ENCODE measurements at places on chromosomes 2 and 18. TPM values are rescaled to one million over a fixed set of nuclear protein-coding genes. Genes with fewer than 3 reads are reported as not detected.

DNA sequence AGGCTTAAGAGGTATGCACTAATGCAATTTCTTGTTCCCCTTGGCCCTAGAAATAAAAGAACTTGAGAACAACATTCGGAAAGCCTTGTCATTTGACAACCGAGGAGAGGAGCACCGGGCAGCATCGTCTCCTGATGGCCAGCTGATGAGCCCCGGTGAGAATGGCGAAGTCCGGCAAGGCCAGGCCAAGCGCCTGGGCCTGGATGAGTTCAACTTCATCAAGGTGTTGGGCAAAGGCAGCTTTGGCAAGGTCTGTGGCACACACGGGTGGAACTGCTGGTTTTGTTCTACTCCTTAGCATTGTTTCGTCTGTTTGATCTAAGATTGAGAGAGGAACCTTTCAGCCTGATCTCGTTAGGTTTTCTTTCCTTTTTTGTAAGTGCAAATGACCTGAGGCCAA lies 289.8 kb upstream of the EPAS1 start:
- no peak for DNase-seq

GRCh38 chr2:173248381-173248780 lies 106.3 kb upstream of the CDCA7 start:
- DNase-seq: no peak

GRCh38 chr2:45681675-45682074 lies 30.2 kb downstream of the PRKCE start:
- DNase-seq: peak; percentile 87

DNA sequence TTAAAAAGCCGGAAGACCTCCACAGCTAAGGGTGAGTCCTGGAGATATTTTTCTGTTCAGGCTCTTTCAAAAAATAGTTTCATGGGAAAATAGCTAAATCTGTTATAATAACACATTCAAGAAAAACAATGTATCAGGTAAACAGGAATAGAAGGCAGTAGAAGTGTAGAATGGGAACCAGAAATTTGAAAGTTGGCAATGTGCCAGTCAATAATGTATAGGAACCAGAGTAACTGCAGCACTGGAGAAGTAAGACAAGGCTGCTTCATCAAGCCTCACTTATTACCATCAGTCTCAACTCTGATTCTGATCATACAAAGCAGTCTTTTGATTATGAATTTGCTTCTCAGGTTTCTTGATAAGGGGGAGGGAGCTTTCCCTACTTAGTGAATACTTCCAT lies 81.4 kb upstream of the VRK2 start:
- no peak for DNase-seq

DNA sequence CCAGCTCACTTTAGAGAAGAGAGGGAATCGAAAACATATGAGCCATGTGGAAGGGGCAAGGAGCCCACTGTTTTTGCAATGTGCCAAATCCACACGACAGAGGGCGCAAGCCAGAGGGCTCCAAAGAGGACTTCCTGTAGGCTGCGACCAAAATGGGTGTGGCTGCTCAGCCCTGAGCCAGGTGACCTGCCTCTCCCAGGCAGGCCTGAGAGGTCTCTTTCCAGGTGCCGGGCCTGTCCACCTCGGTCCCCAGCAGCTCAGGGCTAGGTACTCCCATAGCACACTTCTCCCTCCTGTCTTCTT lies 153.8 kb downstream of the TTC32 start:
- no peak for DNase-seq

DNA sequence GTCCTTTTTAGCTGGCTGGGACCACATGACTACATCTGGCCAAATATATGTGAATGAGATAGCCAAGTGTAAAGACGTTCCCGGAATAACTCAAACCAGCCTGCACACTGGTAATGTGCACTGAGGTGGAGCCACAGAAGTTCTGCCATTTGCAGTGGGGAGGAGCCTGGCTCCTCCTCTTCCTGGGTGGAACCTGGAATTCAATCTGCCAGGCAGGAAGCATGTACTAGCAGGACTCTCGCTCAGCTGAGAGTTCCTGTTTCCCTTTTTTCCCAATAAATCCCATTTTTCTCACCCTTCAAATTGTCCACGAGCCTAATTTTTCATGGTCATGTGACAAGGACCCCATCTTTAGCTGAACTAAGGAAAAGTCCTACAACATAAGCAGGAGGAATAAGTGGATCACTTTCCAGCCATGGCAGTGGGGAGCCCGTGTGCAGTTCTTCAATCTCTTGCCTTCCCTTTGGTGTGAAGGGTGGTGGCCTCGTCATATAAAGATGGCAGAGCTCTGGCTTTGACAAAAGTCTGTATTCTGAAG lies 183.2 kb downstream of the UXS1 start:
- no peak for DNase-seq

- DNase-seq: no peak
Measured at GRCh38 chr18:9732031-9732430, 23.9 kb downstream of the RAB31 start.

DNA sequence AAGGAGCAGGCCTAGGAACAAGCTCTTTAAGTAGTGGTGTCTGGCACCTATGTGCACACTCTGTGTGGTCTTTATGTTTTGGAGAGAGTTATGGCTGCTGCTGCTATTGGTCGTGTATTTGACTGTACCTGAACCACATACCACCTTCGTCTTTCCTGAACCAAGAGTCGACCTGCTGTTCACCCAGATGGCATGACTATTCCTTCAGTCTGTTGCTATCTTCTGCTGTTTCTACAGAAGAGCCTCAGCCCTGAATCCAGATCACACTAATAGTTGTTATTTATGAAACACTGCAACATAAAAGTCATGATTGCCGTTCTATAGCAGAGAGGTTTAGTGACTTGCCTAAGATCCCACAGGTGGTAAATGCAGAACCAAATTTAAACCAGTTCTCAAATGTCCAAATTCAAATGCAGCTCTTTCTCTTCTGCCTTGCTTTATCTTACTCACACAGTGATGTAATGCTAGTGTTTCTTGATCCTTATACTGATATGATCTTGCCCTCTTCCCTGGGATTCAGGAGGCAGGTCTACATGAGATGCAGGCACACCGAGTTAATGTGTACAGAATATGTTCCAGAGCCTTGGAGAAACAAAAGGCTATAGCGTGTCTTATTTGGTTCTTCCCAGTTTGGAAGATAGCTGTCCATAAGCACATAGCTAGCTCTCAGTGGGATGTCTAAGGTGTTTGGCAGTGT lies 122.1 kb upstream of the FOSL2 start:
- no peak for DNase-seq

GRCh38 chr18:31791817-31792579 lies 31.3 kb upstream of the SLC25A52 start:
- no peak for DNase-seq

GRCh38 chr2:69030800-69031428 lies 17.9 kb downstream of the ANTXR1 start:
- DNase-seq: no peak

DNA sequence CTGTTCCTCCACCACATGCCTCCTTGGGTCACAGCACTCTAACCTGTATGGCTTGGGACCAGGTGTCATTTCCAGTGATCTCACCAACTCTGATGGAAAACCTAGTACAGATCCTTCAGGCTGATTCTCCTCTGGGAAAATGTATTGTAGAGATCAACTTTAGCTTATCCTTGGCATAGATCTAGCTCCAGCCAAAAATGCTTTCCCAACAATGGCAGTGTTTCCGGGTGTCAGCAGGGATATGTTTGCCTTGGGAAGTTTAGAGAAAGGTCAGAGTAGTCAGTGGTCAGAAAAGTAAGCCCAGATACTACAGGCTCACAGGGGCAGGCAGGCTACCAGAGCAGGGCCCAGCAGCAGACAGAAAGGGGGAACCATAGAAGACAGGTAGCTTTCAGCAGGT lies 73.6 kb downstream of the CD8B2 start:
- DNase-seq: peak; percentile 54

DNA sequence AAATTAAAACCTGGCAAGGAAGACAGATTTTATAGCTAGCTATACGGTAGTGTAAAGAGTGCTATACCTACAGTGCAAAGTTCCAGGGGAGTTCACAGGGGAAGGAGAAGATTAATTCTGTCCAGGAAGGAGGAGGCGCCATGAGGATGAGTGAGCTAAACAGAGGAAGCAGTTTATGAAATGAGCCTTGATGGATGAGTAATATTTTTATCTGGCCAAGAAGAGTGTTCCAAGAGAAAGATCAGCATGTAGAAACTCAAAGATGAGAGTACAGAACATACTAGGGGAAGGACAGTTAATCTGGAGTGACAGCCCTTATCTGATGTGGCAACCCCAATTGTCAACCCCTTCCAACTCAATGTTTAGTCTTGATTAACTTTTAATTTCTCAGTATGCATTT lies 54.8 kb downstream of the CDH20 start:
- no peak for DNase-seq

DPP4 gene
- total RNA-seq: 6.4 TPM

GRCh38 chr2:12326449-12327190 lies 390.1 kb upstream of the TRIB2 start:
- DNase-seq: no peak

DNA sequence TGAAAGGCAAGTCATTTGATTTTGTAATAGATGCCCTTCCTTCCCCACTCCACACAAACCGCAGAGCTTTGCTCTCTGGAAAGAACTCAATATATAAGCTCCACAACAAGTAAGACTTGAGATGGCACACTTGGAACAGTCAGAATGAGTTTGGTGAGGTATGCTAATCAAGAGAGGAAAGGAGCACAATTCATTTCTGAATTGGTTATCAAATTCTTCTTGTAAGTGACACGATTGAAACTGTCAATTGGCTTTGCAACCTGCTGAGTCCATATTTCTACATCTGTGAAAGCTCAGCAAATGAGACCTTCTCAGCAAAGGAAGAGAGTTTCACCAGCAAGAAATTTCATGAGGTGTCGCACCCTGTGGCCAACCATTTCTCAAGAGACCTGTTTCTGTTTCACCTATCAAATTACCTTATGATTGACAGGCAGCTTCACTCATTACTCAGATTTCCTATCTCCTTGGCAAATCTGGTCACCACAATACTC lies 19.1 kb downstream of the CTLA4 start:
- DNase-seq: no peak

STEAP3 gene
- 24.4 TPM for total RNA-seq

TRIM54 gene
- total RNA-seq: not detected

ARHGAP15 gene
- 3.0 TPM for total RNA-seq

DNA sequence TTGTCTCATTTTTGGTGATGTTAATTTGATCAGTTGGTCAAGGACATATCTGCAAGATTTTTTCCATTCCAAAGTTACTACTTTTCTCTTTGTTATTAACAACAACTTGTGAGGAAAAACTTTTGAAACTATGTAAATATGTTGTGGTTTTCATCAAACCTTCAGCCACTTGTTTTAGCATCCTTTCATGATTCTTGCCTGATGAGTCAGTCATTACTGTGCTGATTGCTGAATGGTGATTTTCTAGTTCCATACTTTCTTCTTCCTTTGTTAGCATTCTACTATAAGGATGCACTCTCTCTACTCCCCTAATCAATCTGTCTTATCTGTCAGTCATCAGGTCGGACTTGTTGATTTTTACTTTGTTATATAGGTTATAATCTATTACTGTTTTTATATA lies 10.9 kb downstream of the TMEM87B start:
- no peak for DNase-seq

DNA sequence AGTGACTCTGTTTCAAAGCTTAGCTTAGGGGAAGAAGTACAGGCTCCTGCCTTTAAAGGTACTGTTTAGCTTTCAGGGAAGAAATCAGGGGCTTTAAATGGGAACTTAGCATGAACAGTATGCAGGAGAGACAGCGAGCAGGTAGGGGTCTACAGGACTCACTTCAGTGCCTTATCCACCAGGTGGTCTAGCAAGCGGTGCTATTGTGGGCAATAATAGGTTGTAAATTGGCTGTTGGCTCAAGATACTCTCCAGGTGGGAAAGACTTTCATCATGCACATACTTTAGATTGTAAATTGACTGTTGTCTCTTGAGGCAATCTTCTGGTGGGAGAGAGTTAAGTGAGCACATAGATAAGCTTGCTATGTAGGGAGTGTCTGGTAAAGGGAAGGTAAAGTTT lies 358.6 kb upstream of the DLGAP1 start:
- DNase-seq: no peak

DNA sequence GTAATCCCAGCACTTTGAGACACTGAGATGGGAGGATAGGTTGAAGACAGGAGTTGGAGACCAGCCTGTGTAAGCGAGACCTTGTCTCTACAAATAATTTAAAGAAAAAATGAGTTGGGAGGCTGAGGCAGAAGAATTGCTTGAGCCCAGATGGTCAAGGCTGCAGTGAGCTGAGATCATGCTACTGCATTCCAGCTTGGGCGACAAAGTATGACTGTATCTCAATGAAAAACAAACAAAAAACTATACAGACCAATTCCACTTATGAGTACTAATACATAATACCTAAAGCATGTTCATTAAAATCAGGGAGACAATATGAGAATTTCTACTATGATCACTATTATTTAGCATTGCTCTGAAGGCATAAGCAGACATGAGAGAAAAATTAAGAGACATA lies 12.6 kb downstream of the RNF149 start:
- DNase-seq: no peak

- DNase-seq: no peak
Measured at GRCh38 chr2:47008381-47009252, 93.0 kb upstream of the MCFD2 start.

DNA sequence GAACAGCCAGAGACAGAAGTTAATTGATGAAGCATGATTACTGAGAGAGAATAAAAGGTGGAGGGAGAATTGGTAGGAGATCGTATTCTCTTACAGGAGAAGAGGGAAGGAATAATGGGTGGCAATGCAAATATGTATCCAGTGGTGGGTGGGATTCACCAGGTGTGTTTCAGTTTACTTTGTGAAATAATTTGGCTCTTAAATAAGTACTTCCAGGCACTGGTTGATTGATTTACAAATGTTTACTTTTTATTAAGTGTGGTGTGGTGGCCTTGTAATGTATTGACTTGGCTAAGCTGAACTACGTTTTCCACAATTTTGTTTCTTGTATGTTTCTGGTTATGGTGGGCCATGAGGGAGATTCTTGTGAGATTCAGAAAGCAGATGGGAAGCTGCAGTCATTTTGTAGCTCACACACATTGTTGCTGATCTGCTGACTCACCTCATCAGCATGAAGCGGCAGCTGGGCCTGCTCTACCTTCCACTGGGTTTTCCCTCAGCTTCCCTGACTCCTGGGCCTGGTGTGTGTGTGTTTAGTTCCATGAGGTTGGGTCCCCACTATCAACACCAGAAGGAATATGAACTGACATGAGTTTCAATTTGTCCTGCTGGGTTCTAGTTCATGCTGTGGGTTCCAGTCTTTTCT lies 32.6 kb downstream of the MYL12B start:
- no peak for DNase-seq

GRCh38 chr2:29273685-29274611 lies 158.7 kb downstream of the CLIP4 start:
- peak; percentile 20 for DNase-seq
